ENCODE measurements at places on chromosomes 1 and 21.

- no peak for DNase-seq
Measured at GRCh38 chr1:169060043-169060722, 46.3 kb upstream of the ATP1B1 start.

DNA sequence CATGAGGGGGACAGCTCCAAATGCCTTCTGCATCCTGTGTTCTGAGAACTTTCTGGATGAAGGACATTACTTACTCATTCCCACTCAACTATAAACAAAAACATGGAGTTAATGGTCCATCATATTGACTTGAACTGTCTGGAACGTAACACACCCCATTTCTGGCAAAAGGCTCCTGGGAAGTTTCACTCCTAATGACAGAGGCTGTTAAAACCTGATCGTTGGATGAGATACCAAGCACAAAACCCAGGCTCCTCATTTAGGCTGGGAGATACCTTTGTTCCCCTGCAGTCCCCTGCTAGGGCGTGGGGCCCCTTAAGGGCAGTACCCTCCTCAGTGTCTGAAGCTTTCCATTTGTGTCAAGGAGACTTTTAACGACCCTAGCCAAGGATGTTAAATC lies 78.9 kb downstream of the RHOU start:
- no peak for DNase-seq

GRCh38 chr1:202073206-202073605 lies 49.5 kb upstream of the GPR37L1 start:
- no peak for DNase-seq

DNA sequence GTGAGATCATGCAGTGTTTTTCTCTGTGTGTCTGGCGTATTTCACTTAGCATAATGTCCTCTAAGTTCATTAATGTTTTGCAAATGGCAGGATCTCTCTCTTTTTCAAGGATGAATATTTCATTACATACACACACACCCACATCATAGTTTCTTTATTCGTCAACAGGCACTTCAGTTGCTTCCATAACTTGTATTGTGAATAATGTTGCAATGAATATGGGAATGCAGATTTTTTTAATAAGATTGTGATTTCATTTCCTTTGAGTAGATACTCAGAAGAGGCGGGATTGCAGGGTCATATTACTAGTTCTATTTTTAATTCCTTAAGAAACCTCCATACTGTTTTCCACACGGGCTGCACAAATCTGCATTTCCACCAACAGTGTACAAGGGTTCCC lies 134.0 kb downstream of the CLEC20A start:
- no peak for DNase-seq

DNA sequence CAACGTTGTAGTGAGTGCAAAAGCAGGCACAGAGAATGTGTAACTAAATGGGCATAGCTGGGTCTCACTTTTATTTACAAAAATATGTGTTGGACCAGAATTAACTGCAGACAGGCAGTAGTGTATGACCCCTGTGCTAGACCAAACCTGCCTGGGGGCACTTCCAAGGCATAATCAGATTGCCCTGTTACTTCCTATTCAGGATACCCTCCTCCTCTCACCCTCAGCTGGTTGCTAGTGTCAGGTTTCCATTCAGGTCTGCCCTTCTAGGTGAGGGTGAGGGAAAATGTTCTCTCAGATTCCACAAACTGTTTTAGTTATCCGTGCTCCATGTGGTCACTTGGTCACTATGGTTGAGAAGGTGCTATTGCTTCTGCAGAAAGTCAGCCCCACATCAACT lies 387.3 kb downstream of the LMX1A start:
- no peak for DNase-seq

DNA sequence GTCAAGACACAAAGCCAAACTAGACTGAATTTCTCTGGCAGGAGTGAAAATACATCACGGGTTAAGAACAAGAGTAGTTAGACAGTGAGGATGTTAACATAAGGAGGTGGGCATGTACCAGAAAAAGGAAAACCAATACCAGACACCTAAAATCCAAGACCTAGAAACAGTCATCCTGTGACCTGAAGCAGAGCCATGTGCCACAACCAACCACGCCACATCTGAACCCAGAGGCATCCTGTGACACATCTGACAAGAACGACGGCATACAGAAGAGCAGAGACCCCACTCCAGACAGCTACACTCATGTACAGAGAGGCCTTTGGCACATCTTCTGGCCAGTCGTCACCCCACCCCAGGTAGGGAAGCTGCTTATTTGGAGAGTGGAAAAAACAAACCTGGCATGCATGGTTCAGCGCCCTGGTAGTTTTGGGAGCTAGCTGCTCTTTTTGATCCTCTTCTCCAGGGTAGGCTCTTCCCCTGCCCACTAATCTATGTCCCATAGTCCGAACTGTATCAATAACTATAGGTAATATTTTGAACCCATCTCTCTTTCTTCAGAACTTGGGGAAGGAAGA lies 72.1 kb downstream of the SLC45A1 start:
- no peak for DNase-seq

DNA sequence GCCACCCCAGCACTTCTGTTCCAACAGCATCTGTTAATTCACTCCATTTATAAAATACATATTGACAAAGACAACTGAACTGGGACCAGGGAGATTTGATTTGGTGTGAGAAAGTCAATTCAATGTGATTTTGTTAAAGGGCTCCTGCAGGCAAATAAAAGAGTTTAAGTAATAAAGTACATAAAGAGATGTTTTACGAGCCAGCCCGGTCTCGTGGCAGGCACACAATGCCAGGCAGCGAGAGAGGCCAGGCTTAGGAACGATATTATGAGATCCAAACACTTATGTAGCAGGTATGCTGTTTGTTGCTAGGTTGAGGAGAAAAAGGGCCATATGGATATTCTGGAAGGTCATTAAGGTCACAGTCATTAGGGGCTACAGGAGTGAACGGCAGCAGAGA lies 227.1 kb downstream of the KCTD3 start:
- no peak for DNase-seq

DNA sequence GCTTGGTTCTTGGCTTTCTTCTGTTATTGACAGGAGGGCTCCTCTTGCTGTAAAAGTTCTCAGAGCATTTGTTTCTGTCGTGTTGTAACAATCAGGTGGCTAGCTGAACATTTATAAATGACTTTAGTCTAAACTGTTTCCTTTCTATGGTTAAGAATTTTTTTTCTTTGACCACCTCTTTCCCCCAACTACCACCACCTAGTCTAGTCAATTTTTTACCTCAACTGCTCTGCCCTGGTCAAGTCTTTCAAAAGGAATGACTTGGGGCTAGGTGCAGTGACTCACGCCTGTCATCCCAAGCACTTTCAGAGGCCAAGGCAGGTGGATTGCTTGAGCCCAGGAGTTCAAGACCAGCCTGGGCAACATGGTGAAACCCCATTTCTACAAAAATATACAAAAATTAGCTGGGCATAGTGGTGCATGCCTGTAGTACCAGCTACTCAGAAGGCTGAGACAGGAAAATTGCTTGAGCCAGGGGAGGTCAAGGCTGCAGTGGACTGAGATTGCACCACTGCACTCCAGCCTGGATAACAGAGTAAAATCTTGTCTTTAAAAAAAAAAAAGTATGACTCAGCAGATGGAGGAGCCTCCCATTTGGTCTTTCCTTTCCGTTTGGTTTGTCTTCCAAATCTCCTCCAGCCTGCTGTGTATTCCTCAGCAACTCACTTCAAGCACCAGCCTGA lies 40.7 kb downstream of the MAP3K21 start:
- DNase-seq: no peak

DNA sequence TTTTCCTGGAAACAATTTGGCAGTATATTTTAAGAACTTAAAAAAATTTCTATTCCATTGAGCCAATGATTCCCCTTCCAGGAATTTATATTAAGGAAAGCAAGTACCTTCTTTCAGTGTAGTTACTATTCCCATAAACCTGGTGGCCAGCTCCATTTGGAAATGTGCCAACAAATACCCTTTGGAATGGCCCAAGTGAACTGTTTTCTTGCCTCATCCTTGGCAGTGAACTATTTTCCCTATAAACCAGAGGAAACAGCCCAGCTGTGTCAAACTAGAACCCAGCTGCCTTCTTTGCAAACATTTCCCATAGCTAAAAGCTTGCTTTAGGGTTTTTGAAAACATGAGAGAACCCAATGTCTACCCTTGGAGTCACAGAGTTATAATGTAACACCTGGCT lies 496.9 kb downstream of the NEGR1 start:
- no peak for DNase-seq

All from stimulated activated CD4-positive, alpha-beta T cell treated with anti-CD3 and anti-CD28 coated beads, TNF-alpha, amount 100 ng/mL, for 4 hours (primary cell).